ENCODE measurements at places on chromosomes 16 and 17. TPM values are rescaled to one million over a fixed set of nuclear protein-coding genes. Genes with fewer than 3 reads are reported as not detected.

Gene EPOP
- total RNA-seq, result 3.9 TPM

Gene CDRT15
- not detected for total RNA-seq

Gene CACNG4
- total RNA-seq, result not detected

- DNase-seq, result peak; percentile 16
Measured at GRCh38 chr16:30491744-30492308, 19.3 kb downstream of the ITGAL start.

DNA sequence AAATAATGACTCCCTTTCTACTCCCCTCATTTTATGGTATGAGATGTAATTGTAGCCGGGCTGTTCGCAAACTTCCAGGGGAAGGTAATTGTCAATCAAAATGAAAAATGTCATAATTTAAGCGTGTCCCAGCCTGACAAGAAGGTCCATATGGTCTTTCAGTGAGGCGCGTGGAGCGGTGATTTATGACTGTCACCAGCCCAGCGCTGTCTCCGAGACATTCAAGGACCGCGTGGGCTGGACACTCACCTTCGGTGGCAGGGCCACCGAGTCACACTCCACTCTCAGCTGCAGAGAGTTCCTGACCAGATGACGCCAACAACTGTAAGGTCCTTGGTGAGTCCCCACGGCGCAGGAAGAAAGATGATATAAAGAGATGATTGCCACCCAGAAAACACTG, 157.7 kb upstream of the TNRC6C start:
- DNase-seq, result no peak

Measured in body of pancreas (tissue), 4 donors.